ENCODE measurements at places on chromosomes 1 and 21. TPM values are rescaled to one million over a fixed set of nuclear protein-coding genes. Genes with fewer than 3 reads are reported as not detected.

Gene KIF17
- total RNA-seq = 0.43 TPM

Gene CDK18
- total RNA-seq = 0.76 TPM

Gene SPRR2F
- not detected for total RNA-seq

Gene FLG
- total RNA-seq = under 0.01 TPM

Gene MYCL
- 0.22 TPM for total RNA-seq

Gene CYP4X1
- 2.1 TPM for total RNA-seq
